ENCODE measurements at places on chromosomes 13 and 19.

DNA sequence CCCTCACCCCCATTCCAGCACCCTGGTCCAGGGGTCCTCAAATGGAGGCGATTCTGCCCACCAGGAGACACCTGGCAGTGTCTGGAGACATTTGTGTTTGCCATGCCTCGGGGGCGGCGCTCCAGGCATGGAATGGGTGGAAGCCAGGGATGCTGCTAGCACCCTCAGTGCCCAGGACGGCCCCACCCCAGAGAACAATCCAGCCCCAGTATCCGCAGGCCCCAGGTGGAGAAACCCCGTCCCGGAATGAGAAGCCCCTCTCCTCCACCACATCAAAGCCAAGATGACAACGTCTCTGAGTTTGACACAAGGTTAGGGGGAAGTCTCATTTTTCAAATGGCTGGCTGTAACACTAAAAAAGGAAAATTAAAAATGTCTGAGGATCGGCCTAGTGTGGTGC, 68.5 kb downstream of the INSR start:
- no peak for DNase-seq

- no peak for DNase-seq
These were observed 2.1 kb upstream of the ATP1A3 start for GRCh38 chr19:41995959-41996797.

- DNase-seq = peak; percentile 67
These were observed 269.1 kb downstream of the NDFIP2 start for GRCh38 chr13:79749984-79750551.

- no peak for DNase-seq
These were observed 2.3 kb upstream of the U2AF2 start for GRCh38 chr19:55652311-55653128.

- no peak for DNase-seq
These were observed 549 bp downstream of the TIMM50 start for GRCh38 chr19:39481229-39481545.

Data from tibial nerve (tissue), 4 donors.